ENCODE measurements at places on chromosomes 5 and 9.
A peak's percentile ranks its signal among the peaks of the same experiment; 100 is the strongest.

GRCh38 chr5:142548739-142549275, 137.1 kb downstream of the FGF1 start:
- peak; percentile 87 for DNase-seq

GRCh38 chr5:8825139-8825757, 720.6 kb downstream of the SEMA5A start:
- DNase-seq: no peak

DNA sequence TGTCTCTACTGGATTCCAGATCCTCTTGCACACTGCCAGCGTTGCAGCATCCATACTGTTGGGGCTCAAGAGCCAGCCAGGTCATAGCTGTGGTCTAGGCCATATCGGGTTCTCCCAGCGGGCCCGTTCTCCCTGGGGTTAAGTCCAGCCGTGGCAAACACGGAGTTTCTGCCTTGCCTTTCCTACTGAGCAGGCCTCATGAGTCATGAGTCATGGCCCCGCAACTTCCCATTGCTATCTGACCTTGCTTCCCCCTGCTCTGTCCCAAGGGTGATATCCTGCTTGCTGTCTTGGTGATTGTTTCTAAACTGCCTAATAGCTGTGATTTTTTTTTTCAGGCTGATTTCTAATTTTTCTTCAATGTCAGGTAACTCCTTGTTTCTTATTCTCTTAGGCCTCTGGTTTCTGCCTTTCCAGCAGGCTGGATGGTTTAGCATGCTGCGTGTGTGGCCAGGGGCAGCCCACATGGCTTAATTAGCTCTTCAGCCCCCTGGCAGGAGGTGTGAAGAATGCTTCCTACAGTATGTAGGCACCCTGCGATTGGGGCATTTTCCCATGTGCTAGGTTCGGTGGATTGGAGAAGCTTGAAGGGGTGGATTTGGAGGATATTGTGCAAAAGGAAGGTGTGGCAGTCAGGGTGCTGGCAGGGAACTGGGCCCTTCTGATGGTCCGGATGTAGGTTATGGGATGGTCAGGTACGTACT, 18.7 kb downstream of the DAPK1 start:
- no peak for DNase-seq

- DNase-seq: no peak
Measured at GRCh38 chr9:100324594-100325200, 28.0 kb downstream of the TEX10 start.

GRCh38 chr9:101739311-101739710, 864 bp upstream of the GRIN3A start:
- no peak for DNase-seq

- DNase-seq: no peak
Measured at GRCh38 chr5:93532370-93532769, 48.6 kb downstream of the NR2F1-AS1 start.

DNA sequence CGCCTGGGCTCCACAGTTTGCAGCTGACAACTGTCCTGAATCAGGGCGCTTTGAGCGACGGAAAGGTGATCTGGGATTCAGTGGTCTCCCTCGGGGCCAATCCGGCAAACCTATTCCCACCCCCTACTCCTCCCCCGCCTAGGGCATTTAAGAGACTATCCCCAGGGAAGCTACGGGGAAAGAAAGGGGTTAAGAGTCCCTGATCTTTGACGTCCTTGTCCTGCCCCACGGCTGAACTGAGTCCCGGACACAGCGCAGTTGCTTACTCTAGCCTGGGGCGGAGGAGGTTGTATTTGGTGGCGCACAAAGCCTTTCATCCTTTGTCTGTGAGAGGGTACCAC, 3.4 kb downstream of the RORB start:
- no peak for DNase-seq

DNA sequence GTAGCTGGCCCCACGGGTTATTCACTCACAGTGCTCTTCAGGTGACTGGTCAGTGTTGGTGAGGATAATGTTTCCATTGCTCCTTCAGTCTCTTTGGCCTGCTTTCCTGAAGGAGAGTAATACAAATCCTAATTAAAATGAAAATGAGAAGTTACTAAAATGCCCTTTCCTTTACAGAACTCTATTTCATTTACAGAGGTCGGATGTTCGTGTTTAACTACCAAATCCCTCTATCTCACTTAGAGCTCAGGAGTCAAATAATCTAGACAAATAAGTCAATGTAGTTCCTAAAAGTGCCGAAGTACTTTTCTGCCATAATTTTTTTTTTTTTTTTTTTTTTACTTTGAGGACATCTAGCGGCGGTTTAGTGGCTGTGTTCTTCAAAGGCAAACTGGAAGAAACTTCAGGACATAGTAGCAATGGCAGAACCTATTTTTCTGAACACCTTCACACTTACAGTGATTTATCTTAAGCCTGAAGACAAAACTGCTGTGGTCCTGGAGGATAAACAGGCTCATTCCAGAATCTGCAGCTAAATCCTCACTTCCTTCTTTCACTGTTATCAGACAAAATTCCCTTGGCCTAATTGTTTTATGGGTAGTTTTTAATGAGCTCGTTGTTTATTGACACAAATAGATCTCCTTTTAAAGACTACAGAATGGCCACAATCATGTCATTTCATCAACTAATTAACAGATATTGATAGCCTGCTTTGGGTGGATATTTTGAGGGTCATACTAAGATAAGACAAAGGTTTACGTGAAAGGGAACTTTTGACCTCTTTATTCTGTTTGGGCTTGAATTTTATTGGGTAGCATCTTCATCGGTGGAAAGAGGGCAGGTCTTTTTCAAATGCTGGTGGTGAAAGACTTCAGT, 207.6 kb upstream of the DMRTA1 start:
- peak; percentile 12 for DNase-seq

- DNase-seq: no peak
Measured at GRCh38 chr5:149412783-149413476, 33.8 kb upstream of the IL17B start.

GRCh38 chr5:16552666-16553343, 64.0 kb downstream of the RETREG1 start:
- peak; percentile 50 for DNase-seq
